Activated B cell treated with CpG ODN at 0.5 μM for 24 hours (primary cell): ENCODE measurements at places on chromosomes 3 and 15. TPM values are rescaled to one million over a fixed set of nuclear protein-coding genes. Genes with fewer than 3 reads are reported as not detected.

DNA sequence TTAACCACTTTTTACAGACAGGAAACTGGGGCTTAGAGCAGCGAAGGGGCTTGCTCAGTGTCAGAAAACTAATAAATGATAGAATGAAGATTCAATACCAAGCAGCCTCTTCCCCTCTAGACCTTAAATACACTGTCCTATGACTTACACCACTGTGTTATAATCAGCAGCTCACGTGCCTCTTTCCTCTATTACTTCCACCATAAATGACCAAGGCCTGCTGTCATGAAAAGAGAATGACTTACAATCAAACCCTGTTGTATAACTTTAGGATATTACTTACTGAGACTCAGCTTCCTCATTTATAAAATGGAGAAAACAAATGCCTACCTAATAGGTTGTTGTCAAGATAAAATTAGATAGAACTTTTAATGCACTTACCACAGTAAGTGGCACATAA lies 11.6 kb downstream of the FMN1 start:
- no peaks in the 10 kb centered on the region for H3K27me3 ChIP-seq
- H3K4me3 ChIP-seq, result no peak overlapping the region
- H3K27ac ChIP-seq, result no peak overlapping the region

DNA sequence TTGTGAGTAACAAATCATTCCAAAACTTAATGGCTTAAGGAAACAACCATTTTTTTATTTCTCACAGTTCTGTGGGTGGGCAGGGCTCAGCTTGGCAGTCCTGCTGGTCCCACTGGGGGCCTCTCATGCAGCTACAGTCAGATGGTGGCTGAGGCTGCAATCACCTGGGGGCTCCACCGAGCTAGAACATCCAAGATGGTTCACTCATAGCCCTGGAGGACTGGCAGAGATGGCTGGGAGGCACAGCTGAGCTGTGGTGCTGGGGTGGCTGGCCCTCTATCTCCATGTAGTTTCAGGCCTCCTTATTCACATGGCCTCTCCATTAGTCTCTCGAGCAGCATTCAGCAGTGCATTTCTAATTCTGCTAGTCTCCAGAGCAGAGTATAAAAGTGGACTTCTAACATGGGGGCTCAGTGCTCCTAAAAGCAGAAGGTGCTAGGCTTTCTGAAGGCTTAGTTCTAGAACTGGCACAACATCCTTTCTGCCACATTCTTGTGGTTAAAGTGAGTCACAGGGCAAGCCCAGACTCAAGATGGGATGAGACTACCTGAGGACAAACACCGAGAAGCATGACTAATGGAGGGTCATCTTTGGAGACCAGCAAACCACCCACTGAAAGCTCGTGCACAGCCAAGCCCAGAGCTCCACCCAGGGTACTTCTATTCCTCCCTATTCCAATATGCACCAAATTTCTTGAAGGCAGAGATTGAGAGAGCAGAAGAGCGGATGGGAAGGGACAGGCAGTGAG lies 6.3 kb downstream of the CAV3 start:
- no peak overlapping the region for H3K4me3 ChIP-seq
- no peak for DNase-seq
- H3K36me3 ChIP-seq, result no peaks in the 10 kb centered on the region
- peaks cover 8% of the 10 kb centered on the region for H3K27me3 ChIP-seq

DNA sequence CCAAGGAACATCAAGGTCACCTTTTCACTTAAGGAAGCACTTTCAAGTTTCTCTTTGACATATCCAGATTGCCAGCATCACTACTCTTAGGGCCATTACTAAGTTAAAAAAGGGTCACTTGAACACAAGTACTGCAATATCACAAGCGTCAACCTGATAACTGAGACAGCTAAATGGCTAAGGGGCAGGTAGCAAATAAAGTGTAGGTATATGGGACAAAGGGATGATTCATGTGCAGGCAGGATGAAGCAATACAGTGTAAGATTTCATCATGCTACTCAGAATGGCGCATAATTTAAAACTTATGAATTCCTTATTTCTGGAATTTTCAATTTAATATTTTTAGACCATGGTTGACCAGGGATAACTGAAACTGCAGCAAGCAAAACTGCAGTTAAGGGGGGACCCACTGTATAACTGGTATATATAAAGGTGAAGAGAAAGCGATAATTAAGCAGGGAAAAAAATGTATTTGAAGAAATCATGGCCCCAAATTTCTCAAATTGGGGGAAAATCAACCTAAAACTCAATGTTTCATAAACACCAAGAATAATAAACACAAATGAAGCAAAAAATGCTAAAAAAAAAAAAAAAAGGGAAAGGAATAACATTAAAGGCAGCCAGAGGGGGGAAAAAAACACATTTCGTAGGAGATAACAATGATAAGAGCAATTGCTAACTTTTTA lies 13.1 kb downstream of the CCR1 start:
- peaks cover 2% of the 10 kb centered on the region for H3K36me3 ChIP-seq
- no peak overlapping the region for H3K27ac ChIP-seq
- DNase-seq, result no peak
- no peaks in the 10 kb centered on the region for H3K27me3 ChIP-seq
- H3K4me3 ChIP-seq, result no peak overlapping the region
- H3K4me1 ChIP-seq, result peaks cover 9% of the 10 kb centered on the region

- peaks cover 2% of the 10 kb centered on the region for H3K27me3 ChIP-seq
- H3K4me1 ChIP-seq, result peaks cover 15% of the 10 kb centered on the region
- DNase-seq, result no peak
- H3K36me3 ChIP-seq, result no peaks in the 10 kb centered on the region
- no peak overlapping the region for H3K4me3 ChIP-seq
These were observed 36.1 kb upstream of the MCF2L2 start for GRCh38 chr3:183464480-183464879.

DNA sequence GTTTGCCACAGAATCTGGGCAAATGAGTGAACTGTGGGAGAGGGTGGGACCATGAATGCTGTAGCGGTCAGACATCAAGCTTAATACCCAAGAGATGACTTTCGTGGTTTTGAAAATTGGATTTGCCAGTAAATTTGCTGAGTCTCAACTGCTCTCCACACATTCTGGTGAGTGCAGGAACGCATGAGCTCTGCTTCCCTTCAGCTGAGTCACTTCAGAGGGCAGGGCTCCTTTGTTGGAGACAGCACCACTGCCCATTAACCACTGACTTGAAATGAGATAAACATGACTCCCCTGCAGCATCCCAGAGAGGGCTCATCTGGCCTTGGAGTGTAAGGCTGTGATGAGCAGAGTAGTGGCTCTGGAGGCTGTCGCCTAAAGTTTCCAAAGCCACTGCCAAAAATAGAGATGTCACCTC lies 22.6 kb downstream of the RARRES1 start:
- H3K4me3 ChIP-seq, result no peak overlapping the region
- H3K27me3 ChIP-seq, result no peaks in the 10 kb centered on the region
- peaks cover 77% of the 10 kb centered on the region for H3K36me3 ChIP-seq
- DNase-seq, result no peak
- H3K4me1 ChIP-seq, result peaks cover 5% of the 10 kb centered on the region

GRCh38 chr15:36585774-36586173 lies 6.3 kb downstream of the CDIN1 start:
- no peak for DNase-seq
- H3K36me3 ChIP-seq, result no peaks in the 10 kb centered on the region
- no peak overlapping the region for H3K27ac ChIP-seq
- H3K4me1 ChIP-seq, result peaks cover 4% of the 10 kb centered on the region

DNA sequence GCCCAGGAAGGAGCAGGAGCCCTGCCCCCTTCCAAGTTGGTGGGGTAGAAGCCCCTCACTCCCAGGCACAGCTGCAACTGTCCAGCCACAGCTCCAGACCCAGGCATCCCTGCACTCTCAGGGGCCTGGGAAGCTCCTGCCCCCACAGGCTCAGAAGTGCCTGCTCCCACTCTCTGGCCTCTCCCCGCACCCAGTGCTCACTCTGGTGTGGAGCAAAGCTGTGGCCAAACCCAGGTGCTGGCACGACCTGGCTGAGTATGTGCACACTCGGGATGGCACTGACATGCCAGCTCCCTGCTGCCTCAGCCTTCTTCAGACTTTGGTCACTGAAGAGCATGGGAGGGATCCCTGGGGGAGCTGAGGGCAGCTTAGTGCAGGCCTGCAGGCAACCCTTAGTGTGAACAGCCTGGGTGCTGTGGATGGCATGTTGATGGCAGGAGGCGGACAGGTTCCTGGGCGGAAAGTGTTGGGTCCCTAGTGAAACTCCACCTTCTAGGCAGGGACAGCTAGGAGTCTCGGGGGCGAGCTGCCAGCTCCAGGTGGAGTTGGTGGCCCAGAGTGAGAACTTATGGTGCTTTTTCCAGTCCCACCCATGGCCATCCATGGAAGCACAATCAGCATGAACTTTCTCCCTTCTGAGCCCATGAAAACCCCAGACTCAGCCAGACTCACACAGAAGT lies 489.2 kb upstream of the ROBO2 start:
- no peak overlapping the region for H3K4me3 ChIP-seq

- H3K4me1 ChIP-seq, result no peaks in the 10 kb centered on the region
- H3K27me3 ChIP-seq, result no peaks in the 10 kb centered on the region
- H3K27ac ChIP-seq, result no peak overlapping the region
- no peak overlapping the region for H3K4me3 ChIP-seq
- no peak for DNase-seq
These were observed 109.7 kb upstream of the FAM3D start for GRCh38 chr3:58776231-58776630.

DNA sequence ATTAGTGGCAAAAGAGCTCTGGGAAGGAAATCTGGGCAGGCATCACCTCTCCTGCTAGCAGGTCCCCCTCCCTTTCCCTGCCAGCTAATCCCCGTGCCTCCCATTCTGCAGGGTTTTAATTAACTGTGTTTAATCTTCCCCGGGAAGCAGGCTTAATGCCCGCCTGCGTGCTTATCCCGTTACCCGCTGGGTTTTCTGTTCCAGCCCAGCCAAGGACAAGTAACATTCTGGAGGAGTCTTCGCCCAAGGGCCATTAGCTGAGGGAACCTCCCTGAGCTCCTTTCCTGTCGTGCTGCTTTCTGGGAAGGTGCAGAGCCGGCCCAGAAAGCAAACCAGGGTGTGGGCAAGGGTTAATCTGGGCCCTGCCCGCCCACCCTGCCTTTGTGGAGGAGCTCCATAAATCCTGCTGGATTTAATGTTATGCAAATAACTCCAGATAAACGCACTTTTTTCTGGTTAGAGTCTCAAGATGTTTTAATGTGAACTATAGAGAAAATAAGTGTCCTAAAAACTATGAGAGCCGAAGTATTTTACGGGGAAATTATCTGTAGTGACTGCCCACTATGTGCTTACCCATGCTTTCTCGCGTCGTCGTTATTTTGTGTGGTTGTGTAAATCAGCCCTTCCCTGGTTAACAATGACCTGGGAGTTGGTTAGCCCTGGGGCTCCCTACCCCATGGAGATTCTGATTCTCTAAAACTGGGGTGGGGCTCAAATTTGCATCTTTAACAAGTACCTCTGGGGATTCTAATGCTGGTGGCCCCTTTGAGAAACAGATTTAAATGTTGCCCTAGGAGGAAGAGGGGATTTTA lies 25.9 kb downstream of the TRIM71 start:
- peaks cover 1% of the 10 kb centered on the region for H3K27me3 ChIP-seq
- peaks cover 4% of the 10 kb centered on the region for H3K4me1 ChIP-seq
- no peak for DNase-seq

DNA sequence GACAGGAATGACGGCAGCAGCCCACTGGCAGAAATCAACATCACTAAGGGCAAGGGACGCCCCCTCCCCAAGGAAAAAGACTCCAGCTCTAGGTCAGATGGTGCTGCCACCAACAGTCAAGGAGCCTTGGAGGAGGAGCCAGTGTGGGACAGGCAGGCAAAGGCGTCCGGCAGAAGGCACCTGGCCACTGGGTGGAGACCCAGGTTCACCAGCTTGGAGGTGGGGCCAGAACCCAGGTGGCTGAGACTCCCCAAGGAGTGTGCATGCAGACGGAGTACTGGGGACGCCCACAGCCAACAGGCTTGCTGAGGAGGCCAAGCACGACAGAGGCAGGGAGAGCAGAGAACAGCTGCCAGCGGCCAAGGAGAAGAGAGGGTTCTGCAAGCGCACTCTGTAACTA lies 35.2 kb downstream of the PTPN23 start:
- H3K4me1 ChIP-seq, result peaks cover 24% of the 10 kb centered on the region
- no peak overlapping the region for H3K4me3 ChIP-seq
- peaks cover 70% of the 10 kb centered on the region for H3K36me3 ChIP-seq
- H3K27ac ChIP-seq, result no peak overlapping the region
- DNase-seq, result no peak
- H3K27me3 ChIP-seq, result no peaks in the 10 kb centered on the region

GRCh38 chr15:86060674-86061073 lies 19.0 kb upstream of the AGBL1 start:
- no peak overlapping the region for H3K27ac ChIP-seq

DNA sequence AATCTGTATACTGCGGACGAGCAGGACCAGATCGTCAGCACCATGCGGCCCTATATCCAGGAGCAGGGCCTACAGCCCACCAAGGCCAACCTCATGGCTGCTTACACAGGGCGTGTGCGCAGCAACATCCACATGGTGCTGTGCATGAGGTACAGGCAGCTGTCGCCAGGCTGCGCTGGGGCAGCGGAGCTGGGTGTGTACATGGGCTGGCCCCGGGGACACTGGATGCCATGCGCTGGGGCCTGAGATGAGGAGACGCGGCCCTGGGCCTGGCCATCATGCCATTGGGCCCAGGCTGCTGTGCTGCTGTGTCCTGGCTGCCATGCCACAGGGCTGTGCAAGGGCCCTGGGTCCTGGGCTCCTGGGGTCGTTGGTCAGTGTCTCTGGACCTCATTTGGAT lies 61.5 kb downstream of the SEMA3G start:
- no peak for DNase-seq
- H3K4me3 ChIP-seq, result no peak overlapping the region
- H3K4me1 ChIP-seq, result no peaks in the 10 kb centered on the region

DNA sequence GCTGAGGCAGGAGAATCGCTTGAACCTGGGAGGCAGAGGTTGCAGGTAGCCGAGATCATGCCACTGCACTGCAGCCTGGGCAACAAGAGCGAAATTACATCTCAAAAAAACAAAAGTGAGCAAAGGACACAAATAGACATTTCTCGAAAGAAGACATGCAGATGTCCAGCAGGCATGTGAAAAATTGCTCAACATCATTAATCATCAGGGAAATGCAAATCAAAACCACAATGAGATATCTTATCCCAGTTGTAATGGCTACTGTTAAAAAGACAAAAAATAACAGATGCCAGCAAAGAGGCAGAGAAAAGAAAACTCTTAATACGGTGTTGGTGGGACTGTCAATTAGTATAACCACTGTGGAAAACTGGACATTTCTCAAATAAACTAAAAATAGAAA lies 20.9 kb downstream of the ASB7 start:
- peaks cover 30% of the 10 kb centered on the region for H3K36me3 ChIP-seq
- H3K27me3 ChIP-seq, result no peaks in the 10 kb centered on the region
- peaks cover 17% of the 10 kb centered on the region for H3K4me1 ChIP-seq
- no peak overlapping the region for H3K27ac ChIP-seq
- DNase-seq, result no peak
- no peak overlapping the region for H3K4me3 ChIP-seq

The ERC2 gene
- not detected in 2 replicates for total RNA-seq

The ALPK3 gene
- 0.12 and 0.20 TPM in 2 replicates for total RNA-seq

The LRRC2 gene
- not detected in 2 replicates for total RNA-seq

The STRIT1 gene
- total RNA-seq, result not detected in 2 replicates

The SPINT1 gene
- 8.6 and 8.7 TPM in 2 replicates for total RNA-seq

The ALDH1L1 gene
- total RNA-seq, result not detected in 2 replicates

The MESP2 gene
- 0.40 TPM in 1 of 2 replicates, not detected in the other for total RNA-seq

The DAG1 gene
- total RNA-seq, result 18.5 and 19.7 TPM in 2 replicates

The TEX55 gene
- total RNA-seq, result not detected in 2 replicates

The EFHB gene
- total RNA-seq, result 0.84 TPM in 1 of 2 replicates, not detected in the other
